ENCODE measurements at places on chromosomes 16 and 17. TPM values are rescaled to one million over a fixed set of nuclear protein-coding genes. Genes with fewer than 3 reads are reported as not detected.
A peak's percentile ranks its signal among the peaks of the same experiment; 100 is the strongest.

GRCh38 chr16:87234601-87235000 lies 82.6 kb downstream of the C16orf95 start:
- no peak for DNase-seq

- DNase-seq = no peak
These were observed 19.3 kb downstream of the CMTM3 start for GRCh38 chr16:66623755-66624154.

DNA sequence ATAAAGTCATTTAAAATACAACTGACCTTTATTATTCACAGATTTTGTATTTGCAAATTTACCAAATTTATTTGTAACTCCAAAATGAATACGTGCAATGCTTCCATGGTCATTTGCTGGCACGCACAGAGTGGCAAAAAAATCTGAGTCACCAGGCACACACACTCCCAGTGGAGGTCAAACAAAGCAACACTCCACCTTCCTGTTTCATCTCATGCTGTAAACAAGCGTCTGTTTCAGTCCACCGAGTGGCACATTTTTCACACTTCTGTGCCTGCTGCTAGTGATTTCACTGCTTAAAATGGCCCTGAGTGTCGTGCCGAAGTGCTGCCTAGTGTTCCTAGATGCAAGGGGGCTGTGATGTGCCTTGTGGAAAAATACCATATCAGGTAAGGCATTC lies 17.8 kb upstream of the ITGAE start:
- DNase-seq = peak; percentile 89

GRCh38 chr17:823501-823902 lies 41.3 kb downstream of the MRM3 start:
- no peak for DNase-seq

DNA sequence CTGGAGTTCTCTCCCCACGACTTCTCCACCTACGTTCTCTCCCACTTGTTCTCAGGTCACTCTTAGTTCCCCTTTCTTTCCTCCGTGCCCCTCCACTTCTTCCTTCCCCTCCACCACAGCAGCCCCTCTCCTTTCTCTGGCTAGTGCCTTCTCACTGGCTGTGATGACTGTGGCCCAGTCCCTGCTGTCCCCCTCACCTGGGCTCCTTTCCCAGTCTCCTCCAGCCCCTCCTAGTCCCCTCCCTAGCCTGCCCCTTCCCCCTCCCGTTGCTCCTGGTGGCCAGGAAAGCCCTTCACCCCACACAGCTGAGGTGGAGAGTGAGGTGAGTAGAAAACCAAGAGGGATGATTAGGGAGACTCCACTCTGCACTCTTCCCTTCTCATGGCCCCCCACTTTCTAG lies 3.4 kb downstream of the COA3 start:
- no peak for DNase-seq

- no peak for DNase-seq
These were observed 16.8 kb upstream of the LRRC37A3 start for GRCh38 chr17:64936117-64936516.

- no peak for DNase-seq
These were observed 15.2 kb downstream of the PFAS start for GRCh38 chr17:8264320-8264719.

DNA sequence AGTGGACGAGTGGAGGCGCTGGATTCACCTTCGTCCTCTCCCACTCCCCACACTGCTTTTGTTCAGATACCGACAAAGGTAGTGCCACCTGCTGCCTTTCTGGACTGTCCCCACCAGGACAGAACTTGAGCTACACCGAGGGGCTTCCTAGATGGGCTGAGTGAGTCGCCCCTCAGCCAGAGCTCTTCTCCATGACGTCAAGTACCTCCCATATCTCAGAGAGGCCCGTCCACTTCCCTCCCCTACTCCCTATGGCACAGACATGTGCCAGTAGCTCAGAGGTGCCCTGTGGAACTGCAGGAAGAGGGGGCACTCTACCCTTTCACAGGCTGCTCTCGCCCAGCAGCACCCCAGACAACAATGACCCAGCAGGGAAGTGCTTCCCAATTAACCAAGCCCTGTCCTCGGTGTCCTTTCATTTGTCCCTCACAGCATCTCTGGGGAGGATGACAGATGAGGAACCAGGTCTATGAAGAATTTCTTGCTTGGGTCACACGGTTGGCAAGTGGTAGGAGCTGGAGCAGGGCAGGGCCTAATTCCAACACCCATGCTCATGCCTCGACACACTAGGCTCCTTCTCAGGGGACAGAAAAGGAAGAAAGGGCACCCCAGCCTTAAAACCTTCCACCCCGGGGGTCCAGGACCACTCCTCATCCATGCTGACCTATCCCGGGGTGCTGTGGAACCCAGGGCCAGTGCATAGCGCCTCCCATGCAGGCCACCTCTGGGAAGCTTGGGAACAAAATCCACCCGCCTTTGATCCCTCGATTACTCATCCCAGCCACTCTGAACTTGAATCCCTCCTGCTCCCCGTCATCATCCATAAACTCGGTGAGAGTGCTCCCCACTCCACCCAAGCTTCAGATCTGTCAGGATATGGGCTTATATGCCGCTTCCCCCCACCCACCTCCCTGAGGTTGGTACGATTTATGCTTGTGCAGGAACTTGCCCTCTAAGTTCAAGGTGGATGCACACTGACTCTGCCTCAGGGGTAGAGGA lies 51.7 kb downstream of the WNT3 start:
- DNase-seq = no peak

Gene MYO15A
- total RNA-seq = under 0.01 TPM

Gene PRR29
- 0.85 TPM for total RNA-seq

Gene CRYBA1
- total RNA-seq = not detected

Gene EXOC3L1
- total RNA-seq = 45.8 TPM

Gene KRT34
- total RNA-seq = 0.51 TPM

Gene SCGB1C2
- not detected for total RNA-seq

Gene CCL4
- total RNA-seq = not detected

Gene RNF43
- total RNA-seq = not detected

Data from dermis blood vessel endothelial cell (primary cell).